Cortex of kidney (tissue), 1 donor: ENCODE measurements at places on chromosomes 5 and 9.

DNA sequence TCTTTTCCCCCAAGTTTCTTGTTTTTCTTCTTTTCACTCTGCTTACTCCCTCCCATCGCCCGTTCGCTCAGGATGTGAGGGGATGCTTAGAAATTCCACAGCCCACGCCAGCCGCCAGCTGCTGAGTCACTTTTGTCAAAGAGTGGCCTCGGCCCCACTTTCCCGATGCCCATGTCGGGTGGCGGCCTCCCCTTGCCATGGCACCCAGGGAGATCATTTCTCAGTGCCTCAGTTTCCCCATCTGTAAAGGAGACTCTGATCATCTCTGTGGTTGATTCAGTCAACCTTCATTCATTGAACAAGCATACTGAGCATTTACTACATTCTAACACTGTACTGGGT lies 353 bp upstream of the PDGFRB start:
- no peak for DNase-seq

- no peak for DNase-seq
These were observed 68.8 kb downstream of the ANKRD55 start for GRCh38 chr5:56164376-56164775.

GRCh38 chr9:127982912-127983311 lies 2.1 kb upstream of the EEIG1 start:
- DNase-seq = no peak

DNA sequence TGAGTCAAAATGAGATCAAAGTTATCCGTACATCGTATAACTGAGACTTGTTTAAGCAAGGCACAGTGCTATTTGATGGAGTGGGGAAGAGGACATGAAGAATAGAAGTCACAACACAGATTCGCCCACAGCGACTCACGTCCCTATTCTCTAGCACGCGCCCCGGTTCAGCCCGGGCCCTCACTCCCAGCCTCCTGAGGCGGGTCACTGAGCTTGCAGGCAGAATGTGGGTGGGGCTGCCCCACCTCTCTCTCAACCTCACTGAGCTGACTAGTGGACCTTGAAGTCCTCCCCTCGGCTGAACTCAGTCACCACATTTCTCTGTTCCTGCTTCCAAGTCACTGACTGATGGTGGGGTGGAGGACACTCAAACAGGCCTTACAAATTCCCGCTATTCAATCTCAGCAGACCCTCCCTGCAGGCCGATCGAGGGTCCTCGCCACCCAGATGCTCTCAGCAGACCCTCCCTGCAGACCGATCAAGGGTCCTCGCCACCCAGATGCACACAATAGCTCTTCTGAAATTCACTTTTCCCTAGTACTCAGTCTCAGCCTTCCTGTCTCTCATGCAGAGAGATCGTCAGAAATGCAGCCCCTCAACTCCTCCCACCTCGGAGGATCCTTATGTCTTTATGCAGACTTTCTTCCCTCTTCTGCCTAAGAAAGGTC lies 12.9 kb downstream of the GLDC start:
- no peak for DNase-seq

DNA sequence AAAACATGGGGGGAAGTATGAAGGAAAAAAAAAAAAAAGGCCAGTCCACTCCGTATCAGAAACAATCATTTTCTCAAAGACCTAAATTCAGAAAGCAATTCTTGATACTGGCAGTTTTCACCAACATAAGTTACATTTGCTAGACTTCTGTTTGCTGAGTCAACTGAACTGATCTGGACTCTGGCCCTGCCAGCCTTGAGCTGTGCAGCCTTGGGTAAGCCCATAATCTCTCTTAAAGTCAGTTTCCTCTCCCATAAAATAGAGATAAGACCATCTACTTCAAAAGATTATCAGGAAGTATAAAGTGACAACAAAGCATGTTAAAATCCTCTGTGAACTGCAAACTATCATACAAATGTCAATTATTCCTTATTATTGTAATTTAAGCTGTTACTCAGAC lies 106.8 kb downstream of the MAPKAP1 start:
- no peak for DNase-seq
